ENCODE measurements at places on chromosomes 11 and 22.

DNA sequence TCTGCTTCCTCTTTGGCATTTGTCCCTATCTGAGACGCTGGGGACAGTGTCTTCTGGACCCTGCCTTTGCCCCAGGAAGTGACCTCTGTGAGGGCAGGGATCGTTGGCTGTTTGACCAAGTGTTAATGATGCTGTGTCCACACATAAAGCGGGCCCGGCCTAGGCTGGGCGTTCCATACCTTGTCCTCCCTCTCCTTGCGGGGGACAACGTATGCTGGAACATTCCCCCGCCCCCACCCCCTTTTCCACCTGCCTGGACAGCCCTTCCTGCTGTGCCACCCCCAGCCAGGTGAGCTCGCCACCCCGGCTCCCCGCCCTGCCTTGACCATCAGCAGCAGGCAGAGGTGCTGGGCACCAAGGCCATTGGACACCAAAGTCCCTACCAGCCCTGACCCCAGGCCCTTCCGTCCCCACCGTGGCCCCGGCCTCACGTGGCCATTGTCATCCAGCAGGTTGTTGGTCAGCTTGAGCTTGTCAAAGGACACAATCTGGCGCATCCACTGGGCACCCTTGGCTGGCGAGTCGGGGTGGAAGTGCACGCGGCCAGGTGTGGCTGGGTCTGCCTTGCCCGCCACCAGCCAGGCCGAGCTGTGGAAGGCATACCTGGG lies 4.1 kb upstream of the NUDT8 start:
- DNase-seq = no peak

- no peak for DNase-seq
These were observed 44.5 kb downstream of the NECTIN1 start for GRCh38 chr11:119684361-119685110.

GRCh38 chr11:76153571-76153923 lies 52.8 kb downstream of the WNT11 start:
- DNase-seq = no peak

DNA sequence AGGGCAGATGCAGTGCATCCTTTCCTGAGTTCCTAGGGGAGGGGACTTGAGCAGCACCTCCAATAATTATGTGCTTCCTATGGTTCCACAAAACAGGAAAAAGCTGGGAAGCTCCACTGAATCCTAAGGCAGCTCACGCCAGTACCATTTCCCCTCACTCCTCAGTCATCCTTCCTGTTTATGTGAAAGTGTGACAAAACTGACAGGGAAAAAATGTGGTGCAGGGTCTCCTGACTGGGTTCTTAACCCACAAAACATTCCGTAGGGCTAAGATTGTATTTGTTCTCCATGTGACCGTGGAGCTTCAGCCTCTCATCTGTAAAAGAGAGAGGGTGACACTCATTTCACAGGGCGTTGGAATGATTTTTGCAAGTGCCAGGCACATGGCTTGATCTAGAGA lies 12.2 kb upstream of the LYVE1 start:
- DNase-seq = no peak

- DNase-seq = no peak
These were observed 51.0 kb downstream of the NF2 start for GRCh38 chr22:29654420-29654819.

GRCh38 chr11:58498464-58498863 lies 9.4 kb downstream of the OR5B21 start:
- DNase-seq = no peak

GRCh38 chr22:44393066-44393465 lies 80.3 kb upstream of the SHISAL1 start:
- no peak for DNase-seq

GRCh38 chr11:84480131-84480530 lies 1147.0 kb downstream of the DLG2 start:
- DNase-seq = no peak

DNA sequence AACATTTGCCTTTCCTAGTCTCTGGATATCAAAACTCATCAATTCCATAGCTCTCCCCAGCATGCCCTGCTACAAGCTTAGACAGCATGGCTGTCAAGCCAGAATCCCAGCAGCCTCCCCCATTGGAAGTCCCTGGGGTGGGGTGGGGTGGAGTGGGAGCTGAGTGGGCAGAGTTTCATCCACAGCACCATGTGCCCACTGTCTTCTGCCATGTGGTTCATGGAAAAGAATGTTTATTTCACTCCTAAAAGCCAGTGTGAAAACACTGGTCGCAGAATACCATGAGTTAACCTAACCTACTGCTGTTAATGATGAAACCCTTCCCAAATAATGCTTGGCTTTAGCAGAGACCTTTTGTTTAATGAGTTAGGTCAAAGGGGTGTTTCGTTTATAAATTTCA lies 80.2 kb upstream of the KIRREL3 start:
- no peak for DNase-seq

DNA sequence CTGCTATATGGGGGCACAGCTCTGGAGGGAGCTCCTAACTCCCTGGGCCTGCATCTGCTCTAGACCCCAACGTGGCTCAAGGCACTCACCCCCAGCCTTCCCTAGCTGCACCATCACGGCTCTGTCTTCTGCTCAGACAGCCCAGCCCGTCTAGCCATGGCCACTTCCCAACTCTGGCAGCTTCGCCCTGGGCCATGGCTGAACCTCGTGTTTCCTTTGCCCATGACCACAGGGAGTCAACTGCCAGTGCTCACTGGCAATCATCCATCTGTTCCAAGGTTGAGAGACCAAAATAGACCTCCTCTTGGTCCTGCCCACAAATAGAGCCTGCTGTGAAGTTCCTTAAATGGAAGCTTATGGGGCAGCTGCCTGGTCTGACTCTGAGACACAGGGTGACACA lies 5.4 kb downstream of the LMO1 start:
- DNase-seq = peak; percentile 63

- no peak for DNase-seq
These were observed 1.6 kb upstream of the HORMAD2 start for GRCh38 chr22:30078320-30079311.

GRCh38 chr11:60485987-60486386 lies 6.6 kb upstream of the MS4A12 start:
- DNase-seq = no peak

- peak; percentile 87 for DNase-seq
These were observed 70.7 kb upstream of the AKIP1 start for GRCh38 chr11:8839957-8840945.

DNA sequence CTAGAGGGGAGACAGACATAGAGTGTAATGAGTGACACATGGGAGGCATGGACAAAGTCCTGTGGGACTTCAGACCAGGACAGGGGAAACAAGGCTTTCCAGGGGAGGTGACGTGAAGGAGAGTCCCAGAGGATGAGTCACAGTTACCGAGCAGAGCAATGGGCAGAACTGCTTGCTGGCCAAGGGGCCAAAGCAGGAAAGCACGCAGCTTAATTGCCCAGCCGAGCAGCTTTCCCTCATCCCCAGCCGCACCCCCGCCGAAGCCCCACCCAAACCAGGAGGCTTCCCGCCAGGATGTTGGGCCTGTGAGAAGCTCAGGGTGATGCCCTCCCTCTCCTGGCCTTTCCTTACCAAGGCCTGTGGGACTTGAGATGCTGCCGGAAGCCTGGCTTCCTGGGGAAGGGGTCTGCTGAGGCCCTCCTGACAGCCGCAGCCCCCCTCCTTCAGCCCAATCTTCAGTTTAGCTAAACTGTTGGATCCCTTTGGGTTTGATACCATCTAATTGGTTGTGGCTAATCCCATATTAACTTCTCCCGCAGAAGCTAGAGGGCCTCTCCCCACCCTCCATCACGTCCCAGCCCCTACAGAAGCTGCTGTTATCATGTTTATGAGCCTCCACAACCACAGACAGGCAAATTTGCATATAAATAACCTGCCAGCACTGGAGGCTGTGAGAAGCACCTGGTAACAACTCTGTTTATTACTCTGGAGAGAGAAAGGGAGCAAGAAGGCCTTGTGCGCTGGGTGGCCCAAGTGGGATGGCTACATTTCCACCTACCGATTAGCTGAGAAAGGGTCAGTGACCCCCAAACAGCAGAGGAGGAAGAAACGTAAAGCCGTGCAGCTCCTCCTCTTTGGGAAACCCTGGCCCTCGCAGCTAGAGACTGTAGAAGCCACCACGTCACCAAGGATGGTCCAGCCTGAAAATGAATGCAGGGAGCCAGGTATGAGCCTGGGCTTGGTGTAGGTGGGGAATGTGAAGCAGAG lies 80.0 kb downstream of the TRIM29 start:
- DNase-seq = no peak

GRCh38 chr11:87013912-87014825 lies 23.6 kb upstream of the TMEM135 start:
- peak; percentile 94 for DNase-seq

GRCh38 chr11:14322510-14322909 lies 36.5 kb downstream of the RRAS2 start:
- no peak for DNase-seq

GRCh38 chr11:35237860-35238715 lies 99.1 kb downstream of the CD44 start:
- peak; percentile 67 for DNase-seq

DNA sequence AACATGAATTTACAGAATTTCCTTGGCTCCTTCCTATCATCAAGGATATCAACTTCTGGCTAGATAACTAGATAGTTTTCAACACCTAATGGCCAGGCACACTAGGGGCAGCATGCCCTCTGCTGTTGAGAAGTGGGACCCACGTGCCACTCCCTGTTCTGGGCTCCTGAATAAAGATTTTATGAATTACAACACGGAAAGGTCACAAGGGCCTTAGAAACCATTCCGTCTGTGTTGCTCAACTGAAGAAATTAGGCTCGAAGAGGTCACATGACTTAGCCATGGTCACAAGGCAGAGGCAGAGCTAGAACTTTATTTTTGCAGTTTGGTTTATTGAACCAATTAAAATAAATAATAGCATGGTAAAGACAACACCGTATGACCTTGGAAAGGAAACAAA lies 36.0 kb downstream of the PRCP start:
- peak; percentile 34 for DNase-seq

- DNase-seq = peak; percentile 28
These were observed 187.1 kb downstream of the BLID start for GRCh38 chr11:121928597-121929580.

DNA sequence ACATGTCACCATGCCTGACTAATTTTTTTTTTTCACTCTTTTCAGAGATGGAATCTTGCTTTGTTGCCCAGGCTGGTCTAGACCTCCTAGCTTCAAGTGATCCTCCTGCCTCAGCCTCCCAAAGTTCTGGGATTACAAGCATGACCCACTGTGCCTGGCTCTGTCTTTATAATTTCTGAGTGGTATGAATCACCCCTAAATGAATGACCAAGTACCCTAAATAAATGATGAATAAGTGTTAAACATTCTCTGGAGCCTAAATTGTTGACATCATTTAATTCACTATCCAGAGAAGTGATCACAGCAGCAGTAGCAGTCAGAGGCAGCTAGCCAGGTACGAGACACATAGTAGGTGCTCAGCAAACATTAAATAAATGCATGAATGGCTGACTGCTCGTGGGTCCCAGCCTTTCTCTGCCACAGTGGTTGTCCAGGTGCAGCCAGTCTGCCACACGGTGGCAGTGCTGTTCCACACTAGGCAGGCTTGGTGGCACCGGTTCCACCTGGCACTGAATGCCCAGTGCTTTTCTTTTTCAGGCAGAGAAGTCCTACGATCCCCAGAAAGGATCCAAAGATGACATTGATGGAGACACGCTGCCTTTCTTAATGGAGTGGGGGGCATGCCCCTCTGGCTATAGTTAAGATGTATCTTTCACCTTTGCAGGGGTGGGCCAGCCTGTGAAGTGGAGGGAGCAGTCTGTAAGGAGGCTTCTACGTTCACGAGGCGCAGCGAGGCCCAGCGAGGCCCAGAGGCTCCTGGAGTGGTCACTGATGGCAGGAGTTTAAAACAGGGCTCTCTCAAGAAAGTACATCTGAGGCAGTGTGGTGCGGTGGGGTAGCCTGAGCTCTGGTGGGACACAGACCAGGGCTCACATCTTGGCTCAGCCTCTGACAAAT lies 8.7 kb upstream of the TTC12 start:
- DNase-seq = peak; percentile 84

- DNase-seq = no peak
These were observed 41.7 kb downstream of the CASP12 start for GRCh38 chr11:104856607-104857006.

- DNase-seq = no peak
These were observed 227.4 kb downstream of the CSNK2A3 start for GRCh38 chr11:11125618-11126017.

DNA sequence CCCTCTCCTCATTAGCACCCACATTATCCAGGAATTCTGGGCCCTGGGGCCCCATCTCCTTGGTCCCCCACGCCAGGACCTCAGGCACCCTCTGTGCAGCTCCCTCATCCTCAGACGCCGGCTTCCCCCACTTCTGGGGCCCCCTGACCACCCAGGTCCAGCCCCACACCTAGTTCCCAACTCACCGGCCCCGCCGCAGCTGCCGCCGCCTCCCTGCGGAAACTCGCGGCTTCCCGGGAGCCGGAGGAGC lies at the start of gene PCSK7:
Gene PCSK7 (minus strand): TSS at position 232 of the 250 bp plus-strand sequence. CDS start 2,229 bp downstream, outside the sequence.
- DNase-seq = no peak

DNA sequence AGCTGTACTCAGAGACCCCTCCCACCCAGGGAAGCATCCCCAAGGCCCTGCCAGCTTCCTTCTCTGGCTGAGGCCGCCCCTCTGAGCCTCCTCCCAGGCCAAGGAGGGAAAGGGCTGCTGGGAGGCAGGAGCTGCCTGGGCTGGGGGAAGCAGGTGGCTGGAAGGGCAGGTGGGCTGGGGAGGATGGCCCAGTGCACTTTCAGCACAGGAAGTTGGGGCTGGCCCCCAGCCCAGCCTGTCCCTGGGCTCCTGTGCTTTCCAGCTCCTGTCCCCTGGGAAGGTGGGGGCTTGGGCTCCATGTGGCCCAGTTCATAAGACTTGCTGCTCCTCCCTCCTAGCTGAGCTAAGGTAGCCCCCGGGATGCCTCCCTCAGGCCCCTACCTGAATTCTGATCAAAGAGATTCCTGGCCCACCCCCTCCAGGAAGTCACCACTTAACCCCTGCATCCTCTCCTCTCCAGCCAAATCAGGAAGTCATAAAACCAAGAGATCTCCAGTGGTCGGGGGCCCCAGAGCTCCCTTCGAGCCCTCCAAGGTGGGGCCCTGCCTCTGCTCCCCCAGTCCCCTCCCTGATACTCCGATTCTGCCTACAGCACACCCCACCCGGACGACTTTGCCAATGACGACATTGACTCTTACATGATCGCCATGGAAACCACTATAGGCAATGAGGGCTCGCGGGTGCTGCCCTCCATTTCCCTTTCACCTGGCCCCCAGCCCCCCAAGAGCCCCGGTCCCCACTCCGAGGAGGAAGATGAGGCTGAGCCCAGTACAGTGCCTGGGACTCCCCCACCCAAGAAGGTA lies 4.9 kb downstream of the PPP1CA start:
- DNase-seq = no peak

DNA sequence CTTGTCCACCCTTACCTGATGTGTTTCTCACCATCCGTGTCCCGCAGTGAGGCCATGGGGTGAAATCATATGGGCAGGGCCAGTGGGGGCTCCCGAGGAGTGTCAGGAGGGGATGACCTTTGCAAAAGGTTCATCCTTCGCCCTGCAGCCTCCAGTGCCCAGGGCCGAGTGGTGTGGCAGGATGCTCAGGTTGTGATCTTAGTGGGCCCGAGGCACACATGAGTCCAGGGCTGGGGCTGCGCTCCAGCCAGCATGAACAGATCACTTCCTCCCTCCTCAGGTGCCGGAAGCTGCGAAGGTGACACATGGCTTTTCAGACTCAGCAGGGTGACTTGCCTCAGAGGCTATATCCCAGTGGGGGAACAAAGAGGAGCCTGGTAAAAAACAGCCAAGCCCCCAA lies 2.8 kb upstream of the FKBP2 start:
- no peak for DNase-seq

GRCh38 chr11:1197431-1197885 lies 25.4 kb upstream of the MUC5B start:
- DNase-seq = no peak

Data from tongue (tissue), 3 donors.